Ovary (tissue), 10 donors: ENCODE measurements at places on chromosomes 6 and 20. TPM values are rescaled to one million over a fixed set of nuclear protein-coding genes. Genes with fewer than 3 reads are reported as not detected.

KCNK17 gene
- 1.0 TPM for polyA plus RNA-seq

HLA-DQA1 gene
- polyA plus RNA-seq = 44.8 TPM

TGM2 gene
- 19.8 TPM for polyA plus RNA-seq

AGER gene
- 5.9 TPM for polyA plus RNA-seq

DZANK1 gene
- polyA plus RNA-seq = 2.2 TPM

DYNLT2 gene
- polyA plus RNA-seq = 2.9 TPM

SIRPD gene
- polyA plus RNA-seq = not detected

RIPPLY2 gene
- 0.40 TPM for polyA plus RNA-seq
